ENCODE measurements at places on chromosomes 12 and 14.
A peak's percentile ranks its signal among the peaks of the same experiment; 100 is the strongest.

- no peak for DNase-seq
Measured at GRCh38 chr12:12159988-12160387, 89.2 kb downstream of the BCL2L14 start.

DNA sequence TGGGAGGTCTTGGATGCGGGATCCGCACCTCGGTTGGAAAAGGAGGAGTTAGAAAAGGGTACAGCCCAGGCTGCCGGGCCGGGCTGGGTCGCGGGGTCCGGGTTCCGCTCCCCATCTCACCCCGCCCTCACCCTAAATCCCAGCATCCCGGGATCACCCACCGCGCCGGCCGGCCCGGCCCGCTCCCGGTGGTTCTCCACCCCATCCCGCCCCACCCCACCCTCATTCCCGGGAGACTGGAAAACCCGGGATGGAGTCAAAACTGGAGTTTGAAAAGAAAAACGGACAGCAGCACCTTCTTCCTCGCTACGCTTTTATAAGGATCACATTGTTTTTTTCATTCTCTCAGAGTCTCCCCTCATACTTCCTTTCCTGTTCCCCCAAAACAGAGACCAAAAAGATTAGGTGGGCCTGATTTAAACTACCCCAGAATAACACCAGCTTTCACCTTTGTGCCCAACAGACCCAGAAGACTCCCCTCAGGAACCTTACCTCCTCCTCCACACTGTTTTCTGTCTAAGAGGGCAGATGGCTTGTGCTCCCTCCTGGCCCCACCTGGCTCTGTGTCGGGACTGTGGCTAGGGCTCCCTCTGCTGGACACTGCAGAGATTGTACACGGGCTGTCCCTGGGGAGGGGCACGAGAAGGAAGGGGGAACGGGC lies 2.8 kb downstream of the GLI1 start:
- peak; percentile 93 for DNase-seq

DNA sequence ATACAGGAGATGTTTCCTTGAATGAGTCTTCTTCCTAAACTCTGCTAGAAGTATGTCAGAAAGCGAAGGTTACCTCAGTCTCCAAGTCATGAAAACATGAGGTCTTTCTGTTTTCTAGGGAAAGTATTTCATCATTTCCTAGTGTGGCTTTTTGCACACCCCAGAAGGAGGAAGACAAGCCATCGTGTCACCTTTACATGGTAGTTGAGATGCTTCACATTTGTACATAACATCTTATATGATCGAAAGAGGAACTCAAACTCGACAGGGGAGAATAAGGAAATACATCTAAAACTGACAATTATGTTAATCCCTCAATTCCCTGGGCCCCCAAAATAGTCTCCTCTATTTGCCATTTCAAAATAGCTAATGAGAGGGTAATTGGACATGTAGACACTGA lies 214.1 kb upstream of the PLEKHG7 start:
- DNase-seq = no peak

DNA sequence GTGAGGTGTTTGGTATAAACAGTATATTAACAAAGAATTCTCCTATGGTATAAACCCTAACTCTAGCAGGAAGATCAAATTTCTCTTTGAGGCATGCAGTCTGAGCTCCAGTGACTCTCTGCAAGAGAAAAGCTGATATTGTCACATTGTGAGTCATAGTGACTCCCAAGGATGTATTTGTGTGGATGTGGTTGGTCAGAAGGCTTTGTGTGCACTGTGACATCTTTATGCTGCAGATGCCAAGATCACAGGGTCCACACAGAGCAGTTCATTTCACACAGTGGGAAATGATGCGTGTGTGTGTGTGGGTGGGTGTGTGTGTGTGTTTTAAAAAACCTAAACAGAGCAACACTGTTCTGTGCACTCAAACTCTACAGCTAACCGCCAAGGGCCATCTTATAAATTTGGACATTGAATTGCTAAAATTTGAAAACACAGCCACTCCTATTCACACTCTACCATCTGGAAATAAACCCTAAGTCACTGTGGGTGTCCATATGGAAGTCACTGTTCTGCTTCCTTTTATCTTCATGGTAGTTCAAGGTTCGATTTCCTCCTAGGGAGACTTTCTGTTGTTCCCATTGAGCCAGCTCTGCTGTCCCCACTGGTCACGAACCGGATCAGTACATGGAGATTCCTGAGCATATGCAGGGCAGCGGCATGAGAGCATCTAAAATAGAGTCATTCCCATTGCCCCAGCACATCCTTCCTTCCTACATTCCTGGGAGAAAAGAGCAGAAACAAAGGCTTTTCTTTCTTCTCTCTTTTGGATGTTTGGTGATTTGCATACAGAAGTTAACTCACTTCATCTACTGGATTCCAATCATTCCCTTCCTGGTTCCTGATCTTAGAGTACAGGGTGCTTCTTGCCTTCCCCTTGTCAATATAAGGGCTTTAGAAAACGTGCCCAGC lies 727.6 kb downstream of the DIO2 start:
- peak; percentile 15 for DNase-seq

- DNase-seq = no peak
Measured at GRCh38 chr14:101103321-101103901, 199.9 kb upstream of the RTL1 start.

DNA sequence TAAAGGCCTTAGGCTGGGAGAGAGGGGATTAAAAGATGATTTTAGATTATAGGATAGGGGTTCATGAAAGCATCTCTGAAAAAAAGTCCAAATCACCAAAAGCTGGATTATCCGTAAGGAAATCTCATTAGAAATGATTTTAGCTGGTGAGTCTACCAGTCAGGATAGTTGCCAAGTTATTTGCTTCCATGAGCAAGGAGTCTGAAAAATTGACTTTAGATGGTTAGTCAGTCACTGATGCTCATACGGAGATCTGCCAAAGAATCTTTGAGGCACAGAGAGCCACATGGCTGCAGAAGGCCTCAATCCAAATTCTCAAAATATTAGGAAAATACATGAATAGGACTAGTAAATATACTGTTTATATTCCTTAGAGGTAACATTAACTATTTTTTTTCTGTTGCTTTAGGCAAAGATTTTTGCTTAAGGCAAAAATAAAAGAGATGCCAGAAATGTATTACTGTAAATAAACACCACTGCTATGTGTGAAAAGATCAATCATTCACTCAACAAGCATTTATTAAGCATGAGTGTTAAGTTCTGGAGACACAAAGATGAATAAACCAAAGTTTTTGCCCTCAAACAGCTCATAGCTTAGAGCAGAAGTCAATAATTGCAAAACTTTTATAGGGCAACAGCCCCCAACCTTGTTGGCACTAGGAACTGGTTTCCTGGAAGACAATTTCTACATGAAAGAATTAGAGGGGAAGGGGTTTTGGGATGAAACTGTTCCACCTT lies 105.2 kb downstream of the BBS10 start:
- no peak for DNase-seq

DNA sequence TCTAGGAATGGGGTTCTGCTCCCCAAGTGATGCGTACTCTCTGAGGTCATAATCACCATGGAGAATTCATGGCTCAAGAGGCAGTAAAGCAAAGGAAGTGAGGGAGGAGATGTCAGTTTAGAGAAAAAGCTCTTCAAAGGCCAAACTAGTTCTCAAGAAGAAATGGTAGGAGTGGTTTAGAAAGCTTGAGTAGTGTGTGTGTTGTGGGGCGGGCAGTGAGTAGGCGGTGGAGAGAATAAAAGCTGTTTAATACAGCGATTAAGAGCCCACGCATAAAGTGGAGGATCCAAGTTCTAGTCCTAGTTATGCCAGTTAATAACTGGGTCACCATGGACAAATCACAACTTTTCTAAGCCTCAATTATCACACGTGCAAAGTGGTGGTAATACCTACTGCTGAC lies 55.6 kb downstream of the PTPN21 start:
- DNase-seq = no peak

DNA sequence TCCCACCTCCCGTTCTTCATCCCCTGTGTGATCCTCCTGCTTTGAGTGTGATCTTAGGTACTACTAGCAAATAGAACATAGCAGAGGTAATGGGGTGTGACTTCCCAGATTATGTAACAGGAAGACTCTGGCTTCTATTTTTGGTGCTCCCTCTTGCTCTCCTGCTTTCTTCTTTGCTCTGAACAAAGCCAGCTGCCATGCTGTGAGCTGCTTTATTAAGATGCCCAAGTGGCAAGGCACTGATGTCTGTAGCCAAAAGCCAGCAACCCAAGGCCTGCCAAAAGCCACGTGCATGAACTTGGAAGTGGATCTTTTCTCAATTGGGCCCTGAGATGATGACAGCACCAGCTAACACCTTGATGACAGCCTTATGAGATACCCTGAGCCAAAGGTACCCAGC lies 5.8 kb upstream of the MFAP5 start:
- DNase-seq = no peak

GRCh38 chr12:103729499-103729898 lies 111.5 kb downstream of the NT5DC3 start:
- no peak for DNase-seq

- DNase-seq = no peak
Measured at GRCh38 chr12:24244801-24245200, 295.3 kb upstream of the SOX5 start.

DNA sequence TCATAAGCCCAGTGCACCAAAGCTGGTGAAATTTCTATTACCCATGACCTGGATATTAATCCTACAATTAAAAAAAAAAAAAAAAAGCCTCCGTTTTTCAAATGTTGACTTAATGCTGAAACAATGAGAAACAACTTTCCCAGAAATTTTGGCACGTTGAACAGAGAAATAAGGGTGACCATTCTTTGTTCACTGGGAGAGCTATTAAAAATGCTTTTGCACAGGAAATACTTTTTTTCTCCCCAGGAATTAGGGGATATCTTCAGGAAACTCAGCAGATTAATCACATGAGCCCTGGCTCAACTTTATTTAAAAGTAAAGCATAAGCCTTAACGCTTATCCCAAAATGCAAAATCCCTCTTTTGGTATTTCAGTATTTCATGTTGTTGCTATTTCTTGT lies 54.8 kb upstream of the FLRT2 start:
- DNase-seq = no peak

GRCh38 chr12:30985814-30986452 lies 59.4 kb downstream of the TSPAN11 start:
- peak; percentile 76 for DNase-seq

DNA sequence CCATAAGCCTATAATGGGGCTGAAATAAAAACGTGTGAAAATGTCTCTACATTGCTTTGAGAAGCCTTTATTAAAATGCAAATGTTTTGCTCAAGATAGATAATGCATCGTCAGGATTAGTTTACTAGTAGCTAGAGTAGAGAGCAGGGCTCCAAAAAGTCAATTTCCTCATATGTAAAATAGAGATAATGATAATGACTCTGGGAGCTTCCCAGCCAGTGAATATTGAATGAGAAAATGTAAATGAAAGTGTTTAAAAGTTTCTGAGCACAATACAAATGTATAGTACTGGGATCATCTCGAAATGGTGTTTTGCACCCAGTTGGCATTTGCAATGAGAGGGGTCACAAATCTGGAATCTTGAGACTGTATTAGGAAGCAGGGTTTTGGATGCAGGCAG lies 135.3 kb downstream of the OTOGL start:
- no peak for DNase-seq

GRCh38 chr14:65184032-65184764 lies 81.9 kb upstream of the MAX start:
- DNase-seq = no peak

DNA sequence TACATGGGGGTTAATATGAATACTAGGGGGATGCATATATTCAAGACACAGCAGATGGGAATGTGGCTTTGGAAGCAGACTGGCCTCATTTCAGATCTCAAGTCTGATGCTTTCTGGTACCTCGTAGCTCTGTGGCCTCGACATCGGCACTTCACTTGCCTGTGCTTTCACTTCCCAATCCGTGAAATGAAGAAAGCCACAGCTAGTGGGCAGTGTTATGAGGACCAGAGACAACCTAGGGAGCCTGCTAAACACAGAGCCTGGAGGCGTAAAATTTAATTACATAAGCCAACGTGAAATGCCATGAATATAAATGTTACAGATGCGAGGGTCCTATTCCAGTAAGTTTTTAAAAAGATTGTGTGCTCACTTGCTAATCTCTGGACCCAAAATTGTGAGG lies 286.0 kb downstream of the TMEM132D start:
- DNase-seq = no peak

DNA sequence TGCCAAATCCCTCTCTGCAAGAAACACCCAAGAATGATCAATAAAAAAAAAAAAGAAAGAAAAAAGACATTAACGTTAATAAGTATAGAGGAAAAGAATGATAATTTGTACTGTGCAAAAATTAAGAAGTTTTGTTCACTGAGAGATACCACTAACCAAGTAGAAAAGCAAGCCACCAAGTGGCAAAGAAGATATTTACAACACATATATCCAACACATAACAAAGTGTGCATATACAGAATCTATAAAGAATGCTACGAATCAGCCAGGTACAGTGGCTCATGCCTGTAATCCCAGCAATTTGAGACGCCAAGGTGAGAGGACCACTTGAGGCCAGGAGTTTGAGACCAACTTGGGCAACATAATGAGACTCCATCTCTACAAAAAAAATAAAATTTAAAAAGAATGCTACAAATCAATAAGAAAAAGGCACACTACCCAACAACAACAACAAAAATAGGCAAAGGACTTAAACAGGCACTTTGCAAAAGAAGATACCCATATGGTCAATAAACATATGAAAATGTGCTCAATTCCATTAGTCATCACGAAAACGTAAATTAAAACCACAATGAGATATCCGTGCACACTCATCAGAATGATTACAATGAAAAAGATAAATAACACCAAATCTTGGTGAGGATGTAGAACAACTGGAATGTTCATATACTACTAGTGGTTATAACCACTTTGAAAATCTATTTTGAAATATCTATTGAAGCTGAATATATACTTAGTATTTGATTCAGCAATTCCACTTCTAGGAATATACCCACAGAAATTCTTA lies 19.8 kb downstream of the GALNT4 start:
- no peak for DNase-seq

DNA sequence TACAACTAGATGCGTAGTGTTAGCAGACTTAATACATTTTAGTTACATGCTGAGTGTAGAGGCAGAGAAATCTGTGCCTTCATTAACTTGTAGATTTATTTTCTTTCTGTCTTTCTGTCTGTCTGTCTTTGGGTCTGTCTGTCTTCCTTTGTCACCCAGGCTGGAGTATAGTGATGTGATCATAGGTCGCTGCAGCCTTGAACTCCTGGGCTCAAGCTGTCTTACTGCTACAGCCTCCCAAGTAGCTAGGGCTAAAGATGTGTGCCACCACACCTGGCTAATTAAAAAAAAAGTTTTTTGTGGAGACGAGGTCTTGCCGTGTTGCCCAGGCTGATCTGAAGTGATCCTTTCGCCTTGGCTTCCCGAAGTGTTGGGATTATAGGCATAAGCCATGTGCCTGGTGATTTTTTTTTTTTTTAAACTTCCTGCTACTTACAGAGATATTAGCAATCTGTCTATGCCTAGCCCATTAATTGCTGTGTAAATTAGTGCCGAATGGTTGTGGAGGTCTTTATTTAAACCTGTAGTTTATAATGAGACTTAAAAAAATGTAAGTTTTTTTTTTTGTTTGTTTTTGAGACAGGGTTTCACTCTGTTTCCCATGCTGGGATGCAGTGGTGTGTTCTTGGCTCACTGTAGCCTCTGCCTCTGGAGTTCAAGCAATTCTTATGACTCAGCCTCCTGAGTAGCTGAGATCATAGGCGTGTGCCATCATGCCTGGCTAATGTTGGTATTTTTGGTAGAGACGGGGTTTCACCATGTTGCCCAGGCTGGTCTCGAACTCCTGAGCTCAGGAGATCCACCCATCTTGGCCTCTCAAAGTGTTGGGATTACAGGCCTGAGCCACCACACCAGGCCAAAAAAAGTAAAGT lies 22.8 kb downstream of the ERC1 start:
- DNase-seq = no peak

GRCh38 chr12:71876137-71876799 lies 36.7 kb downstream of the TBC1D15 start:
- DNase-seq = no peak

- DNase-seq = no peak
Measured at GRCh38 chr12:946631-947030, 2.9 kb downstream of the RAD52 start.
